ENCODE measurements at places on chromosomes 4 and X. TPM values are rescaled to one million over a fixed set of nuclear protein-coding genes. Genes with fewer than 3 reads are reported as not detected.

The TMPRSS11A gene
- 0.04 TPM for polyA plus RNA-seq

GRCh38 chr4:80094191-80094590, 21.2 kb upstream of the ANTXR2 start:
- DNase-seq, result no peak

The SLC39A8 gene
- polyA plus RNA-seq, result 18.6 TPM

DNA sequence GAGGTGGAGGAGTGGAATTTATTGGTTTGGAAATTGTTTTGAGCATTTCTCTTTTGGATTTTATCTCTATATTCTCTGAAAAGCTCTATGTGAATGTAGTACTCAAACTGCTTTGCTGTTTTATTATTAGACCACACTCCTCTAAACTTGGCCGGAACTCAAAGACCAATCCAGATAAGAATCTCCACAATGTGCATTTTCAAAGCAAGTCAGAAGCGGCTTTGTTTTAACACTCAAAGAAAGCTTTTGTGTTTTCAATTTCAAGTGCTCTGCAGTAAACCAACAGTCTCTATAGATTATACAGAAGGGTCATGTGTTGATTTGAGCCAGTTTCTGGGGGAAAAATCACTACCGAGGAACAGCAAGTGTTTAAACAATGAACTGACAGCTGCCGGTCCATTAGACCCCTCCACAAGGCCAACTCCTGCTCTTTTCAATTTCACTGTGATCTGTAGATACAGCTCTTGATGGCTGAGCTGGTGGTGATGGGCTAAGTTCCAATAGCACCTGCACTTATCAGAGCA, 79.4 kb downstream of the FTHL17 start:
- no peak for DNase-seq

GRCh38 chrX:122622795-122623194, 561.3 kb upstream of the GRIA3 start:
- no peak for DNase-seq

The THAP9 gene
- 11.9 TPM for polyA plus RNA-seq

- DNase-seq, result no peak
Observed at GRCh38 chr4:76407440-76408119, 13.4 kb downstream of the CCDC158 start.

DNA sequence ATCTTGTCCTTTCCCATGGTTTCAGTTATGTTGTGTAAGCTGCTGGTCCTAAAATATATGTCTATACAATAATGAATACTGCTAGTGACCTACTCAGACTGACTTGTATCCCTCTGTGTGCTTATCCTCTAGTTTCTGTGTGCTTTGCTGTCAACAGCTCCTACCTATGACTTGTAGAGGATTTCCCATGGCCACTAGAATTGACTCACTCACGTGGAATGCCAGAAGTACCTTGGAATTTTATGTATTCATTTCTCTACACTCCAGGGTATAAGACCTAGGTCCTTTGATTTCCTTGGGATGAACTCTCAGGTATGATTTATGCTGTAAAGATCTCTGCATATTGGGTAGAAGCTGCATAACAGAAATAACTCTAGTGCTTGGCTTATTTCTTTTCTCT, 279.9 kb upstream of the SLIT2 start:
- DNase-seq, result no peak

DNA sequence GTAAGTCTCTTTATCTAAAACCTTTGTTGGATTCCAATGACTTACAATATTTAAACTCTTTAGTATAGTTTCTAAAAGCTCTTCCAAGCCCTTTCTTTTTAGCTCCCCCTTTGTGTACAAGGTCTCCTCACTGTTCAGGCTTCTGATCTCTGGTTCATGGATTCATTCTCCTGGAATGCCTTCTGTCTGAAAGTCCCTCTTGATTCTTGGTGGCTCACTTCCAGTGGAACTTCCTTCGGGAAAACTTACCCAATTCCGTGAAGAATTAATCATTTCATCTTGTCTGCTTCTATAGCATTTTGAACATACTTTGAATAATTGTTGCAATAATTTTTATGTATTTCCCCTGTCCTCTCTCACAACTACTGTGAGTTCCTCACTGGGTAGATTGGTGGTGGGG, 3.6 kb downstream of the ARHGAP24 start:
- DNase-seq, result no peak

GRCh38 chrX:57583477-57583876, 8.3 kb upstream of the ZXDB start:
- DNase-seq, result no peak

GRCh38 chr4:126794363-126794762, 838.4 kb upstream of the INTU start:
- DNase-seq, result no peak

DNA sequence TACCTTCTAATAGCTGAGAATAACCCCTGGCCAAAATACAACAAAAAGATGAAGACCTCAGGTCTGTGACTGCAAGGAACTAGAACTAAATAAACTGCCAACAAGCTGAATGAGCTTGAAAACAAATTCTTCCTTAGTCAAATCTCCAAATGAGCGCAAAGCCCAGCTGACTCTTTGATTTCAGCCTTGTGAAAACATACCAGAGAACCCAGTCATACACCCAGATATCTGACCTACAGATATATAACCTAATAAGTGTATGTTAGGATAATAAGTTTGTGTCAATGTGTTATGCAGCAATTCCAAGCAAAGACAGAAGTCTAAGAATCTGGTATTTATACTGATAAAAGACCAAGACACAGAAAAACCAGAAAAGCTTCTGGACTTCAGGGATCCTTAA, 38.0 kb upstream of the ADGRL3 start:
- no peak for DNase-seq

The GYPB gene
- polyA plus RNA-seq, result 1.9 TPM

DNA sequence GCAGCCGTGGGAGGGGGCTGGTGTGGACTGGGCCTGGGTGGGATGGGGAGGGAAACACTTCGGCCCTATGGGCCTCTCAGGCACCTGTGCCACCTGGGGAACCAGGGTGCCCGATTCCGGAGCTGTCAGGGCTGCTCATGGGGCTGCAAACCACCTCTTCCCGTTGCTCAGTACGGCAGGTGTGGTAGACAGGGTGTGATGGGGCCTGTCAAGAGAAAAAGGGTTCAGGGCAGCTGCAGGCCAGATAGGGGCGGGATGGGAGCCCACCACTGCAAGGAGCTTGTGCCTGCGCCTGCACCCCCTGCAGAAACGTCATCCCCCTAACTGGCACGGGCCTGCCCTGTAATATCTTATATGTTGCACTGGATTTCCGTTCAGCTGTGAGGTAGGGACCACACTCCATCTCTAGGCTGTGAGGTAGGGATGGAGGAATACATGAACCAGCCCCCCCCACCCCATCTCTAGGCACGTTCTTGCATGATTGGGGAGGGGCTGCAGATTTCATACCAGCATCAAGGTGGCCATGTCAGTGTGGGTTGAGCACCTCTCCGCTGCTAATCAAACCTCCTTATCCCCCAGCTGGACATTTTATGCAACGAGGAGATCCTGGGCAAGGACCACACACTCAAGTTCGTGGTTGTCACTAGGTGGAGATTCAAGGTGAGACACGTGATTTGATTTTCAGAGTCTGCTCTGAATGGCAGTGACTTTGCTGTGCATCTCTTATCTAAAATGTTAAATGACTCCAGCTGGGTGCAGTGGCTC, 59.0 kb downstream of the PCGF3 start:
- no peak for DNase-seq

DNA sequence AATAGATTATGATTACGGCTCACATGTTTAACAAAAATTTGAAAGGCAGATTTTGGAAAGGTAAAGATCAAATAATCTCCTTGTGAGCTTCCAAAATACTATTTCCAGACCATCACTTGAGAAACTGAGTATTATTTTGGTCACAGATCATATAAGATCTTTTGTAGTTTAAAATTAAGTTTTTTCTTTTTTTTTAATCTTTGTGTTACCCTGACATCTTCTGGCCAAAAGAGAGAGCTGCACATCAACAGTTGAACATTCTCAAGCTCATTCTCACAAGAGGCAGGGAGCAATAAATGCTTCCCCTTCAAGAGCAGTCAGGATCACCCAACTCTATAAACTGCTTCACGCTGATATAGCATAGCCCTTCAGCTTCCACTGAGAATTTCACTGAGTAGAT, 15.9 kb downstream of the TMEM192 start:
- no peak for DNase-seq

The MAGEB2 gene
- not detected for polyA plus RNA-seq

GRCh38 chrX:71117358-71117757, 1.0 kb upstream of the MED12 start:
- no peak for DNase-seq

The COL4A6 gene
- polyA plus RNA-seq, result 18.9 TPM

- no peak for DNase-seq
Observed at GRCh38 chr4:145740806-145741205, 60.9 kb downstream of the C4orf51 start.

- DNase-seq, result no peak
Observed at GRCh38 chr4:2432991-2433530, 14.3 kb downstream of the CFAP99 start.

The SOX3 gene
- not detected for polyA plus RNA-seq

Measured in left renal cortex interstitium (tissue), 4 donors.